HepG2 (cell line): ENCODE measurements at places on chromosomes 16 and 17. TPM values are rescaled to one million over a fixed set of nuclear protein-coding genes. Genes with fewer than 3 reads are reported as not detected.

ELOB gene
- total RNA-seq, result 208 and 253 TPM in 2 replicates

GRCh38 chr17:37823996-37824395, 79.1 kb upstream of the HNF1B start:
- DNase-seq, result no peak

DNA sequence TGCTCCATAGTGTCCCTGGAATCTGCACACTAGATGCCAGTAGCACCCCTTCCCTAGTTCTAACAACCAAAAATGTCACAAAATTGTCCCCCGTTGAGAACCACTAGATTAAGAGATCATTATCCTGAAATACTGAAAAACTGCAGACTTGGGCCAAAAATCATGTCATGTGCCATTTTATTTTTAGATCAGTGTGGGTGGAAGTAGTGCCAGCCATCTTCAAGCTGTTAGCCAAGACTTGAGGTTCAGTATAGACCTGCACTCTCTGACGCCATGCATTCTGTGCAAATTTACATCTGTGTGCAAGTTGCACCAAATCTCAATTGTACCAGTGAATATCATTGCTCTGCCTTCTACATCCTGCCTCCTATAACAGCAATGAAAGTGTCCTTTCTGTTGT, 31.5 kb upstream of the NOL11 start:
- DNase-seq, result no peak

DNA sequence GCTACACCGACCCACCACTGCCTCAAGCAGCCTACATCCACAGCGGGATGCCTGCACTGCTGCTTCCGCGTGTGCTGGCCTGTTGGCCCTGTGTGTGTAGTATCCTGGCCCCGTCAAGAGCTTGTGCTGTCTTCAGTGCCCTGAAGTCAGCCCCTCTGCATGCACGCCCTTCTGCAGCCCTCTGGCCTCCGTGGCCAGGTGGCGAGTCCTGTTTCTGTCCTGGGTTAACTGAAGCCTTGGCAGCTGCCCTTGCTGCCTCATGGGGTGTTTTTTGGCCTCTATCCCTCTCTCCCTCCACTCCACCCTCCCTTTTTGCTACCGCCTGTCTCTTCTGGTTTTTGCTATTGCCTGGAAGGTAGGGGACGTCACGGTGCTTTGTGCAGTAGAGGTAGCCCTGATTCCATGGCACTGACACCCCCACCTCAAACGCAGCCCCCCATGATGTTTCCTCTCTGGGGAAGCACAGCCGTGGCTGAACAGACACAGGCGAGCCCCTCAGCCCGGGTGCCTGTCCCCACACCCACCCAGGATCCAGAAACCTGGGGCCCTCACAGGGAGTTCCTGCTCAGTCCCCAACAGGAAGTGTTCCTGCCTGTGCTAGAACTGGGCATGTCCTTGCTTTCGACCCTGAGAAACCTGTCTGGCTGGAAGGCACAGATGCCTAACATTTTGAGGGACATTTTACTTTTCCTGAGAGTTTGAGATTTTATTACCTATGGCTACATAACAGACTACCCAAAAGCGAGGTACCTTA, 18.8 kb upstream of the AMZ2 start:
- no peak for DNase-seq
